ENCODE measurements at places on chromosomes 1 and 21.
A peak's percentile ranks its signal among the peaks of the same experiment; 100 is the strongest.

DNA sequence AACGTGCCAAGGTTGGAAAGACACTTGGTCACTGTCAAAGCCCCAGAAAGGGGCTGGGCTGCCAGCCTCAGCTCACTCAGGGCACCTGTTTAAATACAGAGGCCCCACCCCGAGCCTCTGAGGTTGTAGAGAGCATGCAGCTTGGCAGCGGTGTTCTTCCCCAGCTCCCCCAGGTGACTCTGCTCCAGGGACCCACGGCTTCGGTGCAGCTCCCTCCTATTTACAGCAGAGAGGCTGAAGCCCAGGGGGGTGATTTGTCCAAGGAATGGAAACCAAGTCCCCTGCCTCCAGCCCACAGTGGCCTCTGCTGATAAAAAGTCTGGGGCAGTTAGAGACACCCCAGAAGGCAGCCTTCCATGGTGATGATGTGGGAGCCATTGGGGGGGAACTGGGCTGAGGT, 9.1 kb upstream of the C1QA start:
- no peak for DNase-seq

DNA sequence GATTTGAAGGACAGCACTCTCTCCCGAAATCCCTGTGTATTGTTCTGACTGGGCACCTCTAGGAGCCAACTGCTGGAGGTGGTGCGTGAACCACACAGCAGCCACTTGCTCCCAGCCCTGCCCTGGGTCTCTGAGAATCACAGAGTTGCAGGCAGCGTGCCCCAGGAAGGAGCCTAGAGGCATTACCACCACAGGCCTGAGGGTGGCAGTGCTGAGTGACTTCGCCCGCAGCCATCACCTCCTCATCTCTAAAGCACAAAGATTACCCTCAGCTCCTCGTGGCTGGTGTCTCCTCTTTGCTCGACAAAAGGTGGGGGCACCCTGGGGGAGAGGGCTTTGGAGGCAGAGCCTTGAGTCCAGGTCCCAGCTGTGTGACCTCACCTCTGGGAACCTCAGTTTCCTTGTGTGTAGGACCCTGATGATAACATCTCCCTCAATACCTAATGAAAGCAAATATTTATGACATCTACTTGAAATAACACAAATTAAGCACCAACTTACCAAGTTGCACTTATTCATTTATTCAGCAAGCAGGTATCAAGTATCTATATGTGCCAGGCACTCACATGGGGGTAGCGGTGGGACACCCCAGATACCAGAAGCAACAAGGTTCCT, 86.3 kb downstream of the VWA5B1 start:
- no peak for DNase-seq

GRCh38 chr1:226181996-226182714, 4.4 kb downstream of the ACBD3 start:
- no peak for DNase-seq

DNA sequence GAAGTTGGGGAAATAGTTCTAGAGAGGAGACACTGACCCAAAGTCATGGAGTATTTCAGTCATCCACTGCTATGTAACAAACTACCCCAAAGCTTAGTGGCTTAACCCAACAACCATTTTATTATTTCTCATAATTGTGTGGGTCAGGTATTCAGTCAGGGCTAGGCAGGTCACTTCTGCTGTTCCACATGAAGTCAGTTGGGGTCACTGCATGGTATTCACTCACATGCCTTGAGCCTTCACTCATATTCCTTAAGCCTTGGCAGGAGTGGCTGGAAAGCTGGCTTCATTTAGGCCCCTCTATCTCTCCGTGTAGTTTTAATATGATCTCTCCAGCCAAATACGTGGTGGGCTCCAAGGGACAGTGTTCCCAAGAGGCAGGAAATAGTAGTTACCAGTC, 17.5 kb upstream of the RNF11 start:
- no peak for DNase-seq

- no peak for DNase-seq
These were observed 61.8 kb upstream of the COA6 start for GRCh38 chr1:234311414-234311813.

DNA sequence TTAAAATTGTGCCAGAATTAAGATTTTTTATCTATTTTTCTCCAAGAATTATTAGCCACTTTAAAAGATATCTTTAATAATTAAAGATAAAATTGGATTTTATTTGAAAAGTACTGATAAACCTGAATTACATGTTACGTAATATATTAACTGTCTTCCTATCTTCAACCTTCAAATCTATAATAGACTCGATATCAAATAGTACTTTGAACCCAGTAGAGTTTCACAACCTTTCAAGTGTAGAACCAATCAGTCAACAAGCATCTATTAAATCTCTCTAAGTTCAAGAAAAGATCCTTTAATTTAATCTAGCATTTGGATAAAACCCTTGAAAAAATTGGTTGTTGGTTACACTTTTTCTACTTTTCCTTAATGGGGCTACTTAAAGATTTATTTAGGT, 271.4 kb downstream of the GPR52 start:
- DNase-seq, result no peak

DNA sequence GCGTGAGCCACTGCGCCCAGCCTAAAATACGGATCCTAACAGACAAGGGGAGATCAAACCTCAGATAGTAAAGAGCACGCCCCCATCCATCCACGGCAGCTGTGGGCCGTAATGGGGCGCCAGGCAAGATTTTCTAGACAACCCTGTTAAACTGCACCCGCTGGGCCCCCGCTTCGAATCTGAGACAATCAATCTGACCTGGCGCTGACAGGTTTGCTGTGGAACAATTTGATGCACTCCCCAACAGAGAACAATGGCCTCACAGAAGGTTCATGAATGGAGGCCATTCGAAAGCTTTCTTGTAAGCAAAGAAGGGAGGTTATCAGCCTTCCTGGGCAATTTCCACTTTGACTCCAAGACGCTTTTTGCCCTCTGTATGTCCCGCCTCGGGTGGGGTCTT, 30.5 kb downstream of the CLSTN1 start:
- no peak for DNase-seq

DNA sequence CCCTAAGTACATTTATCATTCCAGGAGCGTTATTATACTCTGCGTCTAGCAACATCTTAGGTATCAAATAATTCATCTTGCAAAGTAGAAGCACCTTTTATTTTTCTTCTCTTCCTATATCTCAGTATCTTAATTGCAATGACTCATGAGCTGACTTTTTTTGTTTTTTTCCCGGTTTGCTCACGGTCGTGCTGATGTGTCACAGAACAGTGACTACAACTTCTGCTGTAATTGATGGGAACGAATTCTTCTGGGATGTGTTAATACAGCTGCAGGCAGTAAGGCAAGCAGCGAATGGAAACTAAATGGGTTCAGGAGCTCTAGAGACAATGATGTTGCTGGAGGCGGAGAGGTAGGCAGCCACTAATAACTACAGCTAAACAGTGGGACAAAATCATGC, 89.8 kb upstream of the TMPRSS15 start:
- no peak for DNase-seq

DNA sequence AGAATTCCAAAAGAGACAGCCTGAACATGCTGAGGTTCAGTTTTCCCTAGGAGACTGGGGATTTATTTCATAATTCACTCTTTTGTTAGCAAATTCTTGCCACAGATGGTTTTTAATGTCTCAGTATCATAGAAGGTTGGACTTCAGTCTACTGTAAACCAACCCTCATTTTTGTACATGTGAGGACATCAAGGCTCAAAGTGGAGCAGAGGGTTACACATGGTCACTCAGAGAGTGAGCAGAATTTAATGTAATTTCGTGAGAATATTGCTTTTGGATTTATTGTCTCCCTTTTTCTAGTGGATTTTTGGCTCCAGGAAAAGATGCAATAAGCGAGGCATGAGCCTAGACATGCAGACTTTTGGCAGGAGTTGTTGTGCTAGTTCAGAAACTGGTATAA, 210.8 kb upstream of the JUN start:
- no peak for DNase-seq

GRCh38 chr1:166902279-166902678, 26.2 kb upstream of the TADA1 start:
- DNase-seq, result peak; percentile 92

GRCh38 chr1:60156371-60156770, 82.8 kb upstream of the C1orf87 start:
- DNase-seq, result no peak

DNA sequence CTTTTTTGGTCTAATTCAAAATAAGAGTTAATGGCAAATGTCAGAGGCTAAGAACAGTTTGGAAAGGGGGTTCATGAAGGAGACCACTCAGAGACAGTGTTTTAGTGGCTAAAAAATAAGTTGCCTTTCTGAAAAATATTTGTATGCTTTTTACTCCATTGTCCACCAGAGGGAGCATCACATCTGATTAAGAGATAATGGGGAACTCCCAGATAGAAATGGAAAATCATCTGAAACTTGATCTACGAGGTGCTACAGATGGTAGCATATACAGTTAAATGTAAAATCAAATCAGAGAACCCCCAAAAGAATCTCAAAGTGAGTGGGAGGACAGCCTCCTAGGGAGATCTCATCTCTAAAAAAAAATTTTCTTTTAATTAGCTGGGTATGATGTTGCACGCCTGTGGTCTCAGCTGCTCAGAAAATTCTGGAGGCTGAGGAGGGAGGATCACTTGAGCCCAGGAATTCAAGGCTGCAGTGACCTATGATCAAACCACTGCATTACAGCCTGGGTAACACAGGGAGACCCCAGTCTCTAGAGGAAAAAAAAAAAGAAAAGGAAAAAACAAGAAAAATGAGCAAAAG, 9.7 kb downstream of the SMYD3 start:
- DNase-seq, result no peak

GRCh38 chr1:203368624-203369451, 17.9 kb upstream of the FMOD start:
- DNase-seq, result peak; percentile 50

GRCh38 chr1:80248886-80249285, 1242.4 kb upstream of the ADGRL4 start:
- DNase-seq, result peak; percentile 20

- no peak for DNase-seq
These were observed 498.2 kb upstream of the BRINP3 start for GRCh38 chr1:190975827-190976226.

GRCh38 chr1:115184260-115184950, 95.1 kb upstream of the TSPAN2 start:
- no peak for DNase-seq

GRCh38 chr1:109812691-109813393, 49.1 kb upstream of the EPS8L3 start:
- DNase-seq, result no peak

- no peak for DNase-seq
These were observed 9.6 kb downstream of the STUM start for GRCh38 chr1:226558036-226558650.

DNA sequence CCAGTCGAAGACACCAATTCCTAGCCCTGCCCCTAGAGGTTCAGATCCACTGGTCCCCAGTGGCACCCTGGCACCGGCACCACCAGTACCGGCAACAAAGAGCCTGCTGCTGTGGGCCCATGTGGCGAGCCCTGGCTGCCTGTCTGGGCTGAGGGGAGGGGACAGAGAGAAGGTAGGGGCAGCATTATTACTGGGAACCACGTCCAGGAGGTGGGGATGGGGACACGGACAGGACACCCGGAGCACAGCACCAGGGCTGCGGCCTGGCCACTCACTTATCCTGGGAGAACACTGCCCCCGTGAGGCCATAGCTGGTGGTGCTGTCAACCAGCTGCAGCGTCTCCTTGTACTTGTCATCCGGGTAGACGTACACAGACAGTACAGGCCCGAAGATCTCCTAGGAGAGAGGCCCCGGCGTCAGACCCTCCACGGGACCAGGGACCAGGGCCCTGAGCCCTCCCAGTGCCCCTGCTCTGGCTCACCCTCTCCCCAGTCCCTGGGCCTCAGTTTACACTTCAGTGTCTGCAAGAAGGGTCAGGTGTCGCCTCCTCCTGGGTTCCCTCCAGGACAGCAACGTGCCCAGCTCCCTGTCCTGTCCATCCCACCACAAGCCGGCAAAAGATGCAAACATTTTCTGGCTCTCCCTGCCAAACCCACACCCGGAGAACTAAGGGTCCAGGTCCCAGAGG, 15.8 kb upstream of the TAS1R2 start:
- peak; percentile 36 for DNase-seq

DNA sequence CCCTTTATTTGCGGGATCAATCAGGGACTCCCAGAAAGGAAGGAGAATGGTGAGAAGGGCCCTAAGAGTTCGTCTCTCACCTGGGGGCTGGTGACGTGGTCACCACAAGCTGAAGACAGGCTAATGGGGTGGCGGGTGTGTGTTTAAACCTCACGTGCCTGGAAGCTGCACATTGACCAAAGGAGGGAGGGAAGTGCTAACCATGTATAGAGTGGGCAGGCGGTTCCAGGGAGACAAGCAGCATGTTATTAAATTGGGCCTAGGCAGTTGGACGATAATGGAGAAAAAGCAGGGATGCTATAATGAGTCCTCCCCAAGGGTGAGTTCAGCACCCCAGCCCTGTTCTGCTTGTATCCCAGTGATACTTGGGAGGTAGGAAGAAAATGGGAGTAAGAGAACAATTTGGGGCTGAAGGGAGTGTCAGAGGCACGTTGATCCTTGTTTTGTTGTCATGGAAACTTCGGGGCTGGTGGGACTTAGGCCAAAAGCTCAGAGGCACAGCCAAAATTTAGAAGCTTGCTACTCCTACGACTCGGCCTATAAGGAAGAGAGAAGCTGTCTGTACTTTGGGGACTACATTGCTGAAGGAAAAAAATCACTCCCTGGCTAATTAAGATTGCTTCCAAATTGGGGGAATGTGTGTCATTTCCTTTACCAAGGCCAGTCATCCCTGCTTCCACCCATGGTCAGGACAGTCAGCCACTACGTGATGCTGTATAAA, 33.2 kb upstream of the EPHA8 start:
- DNase-seq, result no peak

GRCh38 chr21:41160036-41160435, 7.9 kb upstream of the BACE2 start:
- DNase-seq, result no peak

DNA sequence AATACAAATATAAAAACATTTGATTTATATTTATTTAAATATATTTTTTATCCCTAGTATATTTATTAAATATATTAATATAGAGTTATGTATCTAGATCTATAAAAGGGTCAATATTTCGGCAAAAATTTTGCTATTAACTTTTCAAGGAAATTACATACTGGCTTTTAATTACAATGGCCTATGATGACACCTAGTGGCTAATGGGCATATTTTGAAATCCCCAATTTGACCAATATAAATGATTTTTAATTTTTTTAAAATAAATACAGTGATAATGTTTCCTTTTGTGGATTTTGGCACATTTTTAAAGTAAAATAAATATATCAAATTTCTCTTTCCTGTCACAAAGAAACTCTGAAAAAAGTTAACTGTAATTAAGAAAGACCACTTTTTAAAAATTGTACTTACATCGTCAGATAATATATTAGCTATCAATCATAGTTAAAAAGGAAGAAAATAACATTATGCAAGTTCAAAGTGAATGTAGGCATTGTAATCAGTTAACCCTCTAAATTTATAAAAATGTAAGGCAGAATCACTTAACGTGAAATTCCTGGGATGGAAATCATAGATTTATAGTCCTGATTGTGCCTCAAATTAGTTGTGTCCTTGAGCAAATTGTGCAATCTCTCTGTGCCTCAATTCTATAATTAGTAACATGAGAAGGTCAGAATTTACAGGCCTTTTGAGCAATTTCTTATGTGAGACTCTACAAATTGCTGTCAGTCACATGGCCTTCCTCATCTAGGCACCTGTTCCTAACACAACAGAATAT, 25.6 kb upstream of the RGS13 start:
- no peak for DNase-seq

- no peak for DNase-seq
These were observed 1.2 kb downstream of the RUNX3 start for GRCh38 chr1:24928689-24929397.

Measured in epithelial cell of prostate (primary cell).